ENCODE measurements at places on chromosomes 6 and 20. TPM values are rescaled to one million over a fixed set of nuclear protein-coding genes. Genes with fewer than 3 reads are reported as not detected.

The NKX2-2 gene
- total RNA-seq = not detected

The PXDC1 gene
- total RNA-seq = 59.5 TPM

DNA sequence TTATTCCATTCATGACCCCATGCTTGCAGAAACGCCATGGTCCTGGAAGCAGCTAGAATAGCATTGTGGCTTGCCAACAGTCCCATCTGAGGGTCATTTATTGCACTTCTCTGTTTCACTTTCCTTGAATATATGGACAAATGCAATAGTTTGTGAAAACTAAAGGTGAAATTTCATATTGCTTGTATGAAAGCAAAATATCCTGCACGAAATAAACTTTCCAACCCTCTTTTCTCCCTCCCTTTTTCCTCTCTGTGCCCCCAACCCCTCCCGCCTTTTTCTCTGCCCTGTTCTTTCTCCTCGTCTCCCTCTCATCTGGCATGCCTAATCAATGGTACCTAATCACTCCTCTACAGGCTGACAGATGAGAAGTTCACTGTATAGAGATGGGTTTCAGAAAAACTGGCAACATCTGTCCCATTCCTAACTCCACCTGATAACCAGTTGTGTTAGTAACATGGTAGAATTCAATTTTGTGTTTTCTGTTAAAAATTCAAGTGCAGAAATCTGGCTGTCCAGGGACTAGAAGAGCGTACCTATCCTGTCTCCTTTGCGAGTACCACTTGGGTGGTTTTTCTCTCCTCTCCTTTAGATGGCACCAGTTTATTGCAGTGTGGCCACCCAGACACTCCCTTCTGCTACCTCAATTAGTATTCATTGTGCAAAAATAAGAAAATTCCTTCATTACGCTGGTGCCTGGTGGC is 198.6 kb downstream of the FOXA2 start:
- H3K27ac ChIP-seq = no peak overlapping the region
- H3K36me3 ChIP-seq = no peaks in the 10 kb centered on the region
- H3K27me3 ChIP-seq = peaks cover 3% of the 10 kb centered on the region
- no peaks in the 10 kb centered on the region for H3K4me1 ChIP-seq
- H3K4me3 ChIP-seq = no peak overlapping the region
- no peak for DNase-seq

DNA sequence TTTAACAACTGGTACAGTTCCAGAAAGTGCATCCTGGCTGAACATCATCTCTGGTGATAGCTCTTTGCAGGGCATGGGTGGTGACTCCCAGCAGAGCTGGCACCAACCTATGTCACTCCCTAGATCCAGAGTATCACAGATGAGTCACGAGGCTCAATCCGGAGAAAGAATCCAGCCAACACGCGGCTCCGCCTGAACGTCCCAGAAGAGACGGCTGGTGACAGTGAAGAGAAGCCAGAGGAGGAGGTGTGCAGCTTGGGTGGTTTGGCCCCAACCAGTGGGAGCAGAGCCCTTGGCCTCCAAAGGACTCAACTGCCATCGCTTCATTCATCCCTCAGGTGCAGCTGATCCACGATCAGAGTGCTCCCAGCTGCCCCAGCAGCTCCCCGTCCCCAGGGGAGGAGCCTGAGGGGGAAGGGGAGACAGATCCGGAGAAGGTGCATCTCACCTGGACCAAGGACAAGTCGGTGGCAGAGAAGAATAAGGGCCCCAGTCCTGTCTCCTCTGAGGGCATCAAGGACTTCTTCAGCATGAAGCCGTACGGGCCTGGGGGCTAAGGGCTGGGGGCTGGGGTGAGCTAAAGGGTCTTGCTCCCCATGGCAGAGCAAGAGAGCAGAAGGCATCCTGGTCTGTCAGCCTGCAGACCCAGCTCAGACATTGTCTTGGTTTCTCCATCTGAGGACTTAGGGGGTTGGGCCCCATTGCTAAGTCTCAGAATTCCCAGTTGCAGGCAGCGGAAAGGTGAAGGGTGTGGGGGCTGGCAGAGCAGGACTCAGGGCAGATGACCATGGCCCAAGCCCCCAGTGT is 27.2 kb downstream of the SLC12A5 start:
- no peaks in the 10 kb centered on the region for H3K36me3 ChIP-seq
- no peak overlapping the region for H3K4me3 ChIP-seq
- no peaks in the 10 kb centered on the region for H3K4me1 ChIP-seq
- DNase-seq = no peak
- no peaks in the 10 kb centered on the region for H3K27me3 ChIP-seq

- no peak for DNase-seq
- H3K4me1 ChIP-seq = no peaks in the 10 kb centered on the region
- no peaks in the 10 kb centered on the region for H3K36me3 ChIP-seq
- H3K27ac ChIP-seq = no peak overlapping the region
- H3K4me3 ChIP-seq = no peak overlapping the region
Observed at GRCh38 chr20:23032750-23033078, 2.4 kb upstream of the SSTR4 start.

GRCh38 chr6:48141975-48142374 is 31.0 kb upstream of the PTCHD4 start:
- H3K36me3 ChIP-seq = no peaks in the 10 kb centered on the region
- H3K27me3 ChIP-seq = no peaks in the 10 kb centered on the region
- no peaks in the 10 kb centered on the region for H3K4me1 ChIP-seq

DNA sequence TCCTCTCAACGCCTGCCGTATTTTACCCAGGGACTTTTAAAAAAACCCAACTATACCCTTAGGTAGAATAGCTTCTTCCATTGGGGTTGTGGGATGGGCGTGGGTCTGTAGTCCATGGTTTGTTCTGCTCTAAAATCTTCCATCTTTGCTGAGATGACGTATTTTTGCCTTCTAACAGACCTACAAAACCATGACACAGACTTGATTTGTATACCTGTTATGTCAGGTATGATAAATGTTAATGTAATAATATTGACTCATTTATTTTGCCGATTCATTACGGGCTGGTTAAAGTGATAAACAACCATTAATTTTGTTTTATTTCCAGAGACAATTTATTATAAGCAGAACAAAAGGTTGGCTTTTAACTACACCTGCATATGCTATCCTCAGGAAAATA is 48.7 kb downstream of the UST start:
- no peaks in the 10 kb centered on the region for H3K4me1 ChIP-seq
- H3K4me3 ChIP-seq = no peak overlapping the region
- no peaks in the 10 kb centered on the region for H3K36me3 ChIP-seq
- no peaks in the 10 kb centered on the region for H3K27me3 ChIP-seq
- H3K27ac ChIP-seq = no peak overlapping the region
- DNase-seq = no peak

DNA sequence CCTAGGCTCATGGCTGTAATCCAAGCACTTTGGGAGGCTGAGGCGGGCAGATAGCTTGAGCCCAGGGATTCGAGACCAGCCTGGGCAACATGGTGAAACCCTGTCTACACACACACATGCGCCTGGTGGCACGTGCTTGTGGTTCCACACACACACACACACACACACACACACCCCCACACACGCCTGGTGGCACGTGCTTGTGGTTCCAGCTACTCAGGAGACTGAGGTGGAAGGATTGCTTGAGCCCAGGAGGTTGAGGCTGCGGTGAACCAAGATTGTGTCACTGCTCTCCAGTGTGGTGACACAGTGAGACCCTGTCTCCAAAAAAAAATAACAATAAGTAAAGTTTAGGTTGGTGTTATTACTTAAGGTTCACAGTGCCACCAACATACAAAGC is 165.8 kb downstream of the ZFAND3 start:
- DNase-seq = no peak
- no peak overlapping the region for H3K4me3 ChIP-seq
- H3K27me3 ChIP-seq = no peaks in the 10 kb centered on the region
- H3K36me3 ChIP-seq = no peaks in the 10 kb centered on the region
- no peaks in the 10 kb centered on the region for H3K4me1 ChIP-seq

GRCh38 chr6:89120371-89120770 is 2.5 kb upstream of the SRSF12 start:
- H3K4me3 ChIP-seq = no peak overlapping the region
- DNase-seq = no peak
- H3K27me3 ChIP-seq = no peaks in the 10 kb centered on the region
- H3K27ac ChIP-seq = no peak overlapping the region

DNA sequence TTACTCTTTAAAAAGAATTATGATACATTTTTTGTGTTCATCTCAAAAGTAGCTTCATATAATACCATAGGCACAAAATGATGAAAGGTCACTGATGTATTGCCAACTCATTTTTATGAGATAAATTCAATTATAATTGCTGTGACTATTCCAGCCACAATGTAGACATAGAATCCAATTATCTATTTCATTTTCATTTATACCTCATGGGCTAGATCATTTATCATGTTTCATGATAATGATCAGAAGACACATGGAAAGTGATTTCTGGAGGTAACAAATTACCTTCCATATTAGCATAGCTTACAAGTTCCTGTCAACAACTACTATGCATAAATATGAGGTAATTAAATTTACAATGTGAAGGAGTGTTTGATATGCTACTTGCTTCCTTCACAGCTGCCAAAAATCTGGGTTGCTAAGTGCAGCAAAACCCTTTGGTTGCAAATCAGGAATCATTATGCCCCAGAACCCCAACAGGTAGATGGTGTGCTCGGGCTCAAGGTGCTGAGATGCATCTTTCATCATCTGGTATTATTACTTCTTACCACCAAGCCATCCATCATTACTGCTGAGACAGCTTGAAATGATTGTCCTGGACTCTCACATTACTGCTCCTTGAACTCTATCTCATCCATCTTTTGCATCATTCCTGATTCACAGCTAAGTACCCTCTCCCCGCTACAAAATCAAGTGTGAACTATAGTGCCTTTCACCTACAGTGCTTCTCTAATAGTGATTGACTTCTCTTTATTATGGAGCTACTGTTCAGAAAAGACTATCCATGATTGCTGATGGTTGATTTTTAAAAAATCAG is 306.0 kb upstream of the THEMIS start:
- no peaks in the 10 kb centered on the region for H3K36me3 ChIP-seq
- DNase-seq = no peak
- H3K4me3 ChIP-seq = no peak overlapping the region

DNA sequence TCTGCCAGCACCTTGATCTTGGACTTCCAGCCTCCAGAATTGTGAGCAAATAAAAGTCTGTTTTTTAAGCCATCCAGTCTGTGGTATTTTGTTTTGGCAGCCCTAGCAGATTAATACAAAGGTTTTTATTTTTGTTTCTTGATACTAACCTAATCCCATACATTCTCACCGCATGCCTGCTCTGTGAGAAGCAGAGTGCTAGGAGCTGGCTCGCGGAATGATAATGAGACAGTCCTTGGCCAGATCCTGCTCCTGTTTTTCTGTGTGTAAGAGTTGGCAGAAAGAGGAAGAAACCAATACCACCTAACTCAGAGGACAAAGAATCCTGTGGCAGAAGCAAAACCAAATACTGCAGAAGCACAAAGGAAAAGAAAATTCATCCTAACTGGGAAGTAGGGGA is 82.6 kb downstream of the KIF16B start:
- no peak overlapping the region for H3K4me3 ChIP-seq

DNA sequence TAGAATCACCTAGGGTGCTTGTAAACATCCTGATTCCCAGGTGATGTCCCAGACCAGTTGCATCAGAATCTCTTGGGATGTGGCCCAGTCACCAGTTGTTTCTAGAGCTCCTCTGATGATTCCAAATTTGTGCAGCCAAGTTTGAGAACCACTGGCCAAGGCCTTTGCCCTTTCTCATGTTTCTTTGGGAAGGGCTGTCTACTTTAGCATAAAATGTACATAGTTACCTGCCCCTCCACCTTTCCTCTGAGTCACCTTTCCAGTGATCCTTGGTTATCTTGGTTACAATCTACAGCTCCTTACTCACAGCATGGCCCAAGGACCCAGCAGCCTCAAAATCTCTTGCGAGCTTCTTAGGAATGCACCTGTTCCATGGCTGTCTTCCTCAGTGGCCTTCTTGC is 266.4 kb upstream of the PRND start:
- no peaks in the 10 kb centered on the region for H3K36me3 ChIP-seq
- DNase-seq = no peak
- H3K27ac ChIP-seq = no peak overlapping the region
- no peaks in the 10 kb centered on the region for H3K4me1 ChIP-seq
- H3K27me3 ChIP-seq = no peaks in the 10 kb centered on the region

DNA sequence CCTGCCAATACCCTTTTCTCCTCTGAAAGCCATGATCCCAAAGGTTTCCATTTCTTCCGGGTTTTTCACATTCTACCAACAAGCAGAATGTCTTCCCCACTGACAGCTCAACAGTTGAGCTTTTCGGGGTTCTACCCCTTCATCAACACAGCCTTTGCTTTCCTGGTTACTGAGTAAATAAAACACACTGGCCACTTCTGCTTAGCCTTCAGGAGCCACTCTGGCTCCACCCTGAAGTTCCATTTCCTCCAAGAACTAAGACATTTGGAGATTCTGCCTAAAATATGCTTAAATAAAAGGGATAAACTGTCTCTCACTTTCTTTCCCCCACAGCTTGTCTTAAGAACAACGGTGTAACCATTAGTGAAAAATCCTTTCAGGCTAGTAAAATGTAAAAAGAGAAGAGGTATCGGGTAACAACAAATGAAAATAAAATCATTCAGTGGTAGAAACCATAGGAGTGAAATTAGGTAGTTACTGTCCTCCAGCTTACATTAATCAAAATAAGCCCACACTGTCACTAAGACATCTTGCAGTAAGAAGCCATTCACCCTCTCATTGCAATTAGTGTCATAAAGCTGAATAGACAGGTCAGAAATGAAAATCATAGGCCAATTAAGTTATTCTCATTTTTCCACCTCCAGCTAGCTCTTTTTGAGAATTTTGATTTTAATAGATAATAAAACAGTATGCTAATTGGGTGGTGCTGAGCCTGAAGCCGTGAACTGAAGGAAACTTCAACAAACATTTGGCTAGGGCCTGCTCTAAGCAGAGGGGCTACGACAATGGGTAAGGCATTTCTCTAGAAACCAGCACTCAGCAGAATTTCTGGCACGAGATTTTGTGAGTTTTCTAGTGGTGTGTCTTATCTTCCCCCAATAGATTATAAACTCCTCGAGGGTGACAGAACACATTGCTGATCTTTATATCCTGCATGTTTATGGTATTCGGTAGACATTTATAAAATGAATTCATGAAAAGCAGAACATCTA is 194.2 kb downstream of the KHDC1L start:
- no peak overlapping the region for H3K27ac ChIP-seq
- no peak for DNase-seq
- no peaks in the 10 kb centered on the region for H3K36me3 ChIP-seq
- H3K4me3 ChIP-seq = no peak overlapping the region
- H3K27me3 ChIP-seq = no peaks in the 10 kb centered on the region

DNA sequence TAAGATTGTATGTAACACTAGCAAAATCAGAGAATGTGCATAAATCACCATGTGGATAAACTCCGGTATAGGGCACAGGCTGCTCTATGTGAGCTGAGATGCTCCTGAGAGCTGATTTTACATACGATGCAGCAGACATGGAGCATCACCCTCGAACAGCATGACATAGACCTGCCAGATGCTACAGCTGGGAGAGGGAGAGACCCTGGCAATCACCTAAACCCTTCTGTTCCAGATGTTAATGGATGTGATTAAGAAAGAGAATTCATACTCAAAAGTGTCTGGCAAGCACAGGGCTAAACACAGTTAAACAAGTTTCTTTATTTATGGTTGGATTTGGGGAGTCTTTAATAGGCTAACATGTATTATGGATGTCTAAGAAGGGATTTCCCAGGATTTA is 157.0 kb downstream of the CLIC5 start:
- no peak overlapping the region for H3K27ac ChIP-seq
- no peak overlapping the region for H3K4me3 ChIP-seq
- H3K36me3 ChIP-seq = no peaks in the 10 kb centered on the region
- no peak for DNase-seq
- no peaks in the 10 kb centered on the region for H3K27me3 ChIP-seq

- DNase-seq = no peak
- H3K4me3 ChIP-seq = no peak overlapping the region
- H3K4me1 ChIP-seq = no peaks in the 10 kb centered on the region
- no peaks in the 10 kb centered on the region for H3K27me3 ChIP-seq
Observed at GRCh38 chr6:148235446-148235845, 107.2 kb upstream of the SASH1 start.

All from prostate gland (tissue), 2 donors.